ENCODE measurements at places on chromosomes 5 and 9. TPM values are rescaled to one million over a fixed set of nuclear protein-coding genes. Genes with fewer than 3 reads are reported as not detected.
A peak's percentile ranks its signal among the peaks of the same experiment; 100 is the strongest.

Gene KDM4C
- total RNA-seq = 31.1 TPM

GRCh38 chr9:69218166-69218565 is 44.1 kb downstream of the TJP2 start:
- H3K27me3 ChIP-seq = no peaks in the 10 kb centered on the region
- no peak overlapping the region for H3K27ac ChIP-seq
- DNase-seq = no peak

Gene PTGS1
- total RNA-seq = not detected

- H3K4me1 ChIP-seq = peaks cover 52% of the 10 kb centered on the region
- H3K27me3 ChIP-seq = no peaks in the 10 kb centered on the region
- peak overlapping the region; percentile 86 for H3K27ac ChIP-seq
- no peak for DNase-seq
Observed at GRCh38 chr5:142845954-142846398, 75.8 kb downstream of the ARHGAP26 start.

GRCh38 chr9:6827439-6828145 is 69.8 kb downstream of the KDM4C start:
- H3K4me3 ChIP-seq = no peak overlapping the region
- peak; percentile 56 for DNase-seq
- no peaks in the 10 kb centered on the region for H3K27me3 ChIP-seq
- H3K27ac ChIP-seq = peak overlapping the region; percentile 39
- peaks cover 13% of the 10 kb centered on the region for H3K4me1 ChIP-seq

- no peak for DNase-seq
- peak overlapping the region; percentile 59 for H3K27ac ChIP-seq
Observed at GRCh38 chr5:7904170-7904569, 35.2 kb downstream of the MTRR start.

Gene KYAT1
- total RNA-seq = 18.6 TPM

- no peaks in the 10 kb centered on the region for H3K36me3 ChIP-seq
- no peak for DNase-seq
- H3K27ac ChIP-seq = no peak overlapping the region
- no peak overlapping the region for H3K4me3 ChIP-seq
- no peaks in the 10 kb centered on the region for H3K27me3 ChIP-seq
Observed at GRCh38 chr5:142292249-142292648, 32.6 kb downstream of the SPRY4 start.

Gene RIOK2
- total RNA-seq = 33.1 TPM

DNA sequence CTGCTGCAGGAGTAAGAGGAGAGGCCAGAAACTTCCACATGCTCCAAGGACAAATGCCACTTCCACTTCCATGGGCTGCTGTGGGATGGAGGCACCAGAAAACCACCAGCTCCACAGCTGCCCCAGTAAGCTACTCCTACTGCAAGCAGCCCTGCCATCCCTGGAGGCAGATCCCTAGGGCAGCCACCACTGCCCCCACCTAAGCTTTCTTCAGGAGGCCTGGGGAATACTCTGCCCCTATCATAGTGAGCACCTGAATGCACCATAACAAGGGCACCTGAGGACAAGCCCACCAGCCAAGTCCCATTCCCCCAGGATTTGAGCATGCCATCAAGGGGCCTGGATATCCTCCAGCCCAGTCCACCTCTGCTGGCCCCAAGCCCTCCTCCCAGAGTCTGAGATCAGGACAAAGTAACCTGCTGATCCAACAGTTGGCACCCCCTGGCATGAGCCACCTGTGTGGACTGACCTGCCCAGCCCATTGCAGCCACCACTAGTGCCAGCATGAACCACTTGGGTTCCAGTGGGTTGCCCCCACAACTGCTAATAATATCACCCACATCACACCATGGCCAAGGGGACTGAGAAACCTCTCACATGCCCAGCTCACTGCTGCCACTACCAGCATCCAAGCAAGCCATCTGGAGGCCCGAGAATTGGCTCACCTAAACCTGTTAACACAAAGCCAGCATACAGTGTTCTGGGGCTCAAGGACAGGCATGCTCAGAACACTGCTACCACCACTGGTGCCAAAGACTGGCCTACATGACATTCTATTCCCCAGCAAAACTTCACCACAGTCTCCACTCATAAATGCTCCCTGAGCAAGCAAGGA is 480.1 kb downstream of the CDH12 start:
- H3K4me3 ChIP-seq = no peak overlapping the region
- no peaks in the 10 kb centered on the region for H3K4me1 ChIP-seq
- H3K27me3 ChIP-seq = no peaks in the 10 kb centered on the region
- H3K36me3 ChIP-seq = no peaks in the 10 kb centered on the region
- DNase-seq = no peak

DNA sequence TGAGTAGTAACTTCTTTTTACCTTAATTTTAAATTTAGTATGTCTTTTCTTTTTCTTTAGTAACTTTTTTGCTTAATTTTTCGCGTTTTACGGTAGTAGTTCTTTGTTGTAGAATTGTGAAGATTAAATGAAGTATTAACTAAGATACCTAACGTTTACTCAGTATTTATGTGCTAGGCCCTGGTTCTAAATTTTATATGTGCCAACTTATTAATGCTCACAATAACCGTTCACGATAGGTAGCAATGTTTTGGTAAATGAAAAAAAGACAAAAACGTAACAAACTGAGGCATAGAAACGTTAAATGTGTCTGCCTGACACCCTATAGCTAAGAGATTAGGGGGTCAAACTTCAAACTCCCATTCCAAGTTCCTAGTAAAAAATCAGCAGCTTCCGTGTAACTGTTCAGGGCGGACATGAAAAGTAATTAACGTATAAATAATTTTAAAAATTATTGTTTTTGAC is 1.2 kb downstream of the MRPS30 start:
- peak overlapping the region; percentile 98 for H3K4me3 ChIP-seq
- H3K27ac ChIP-seq = peak overlapping the region; percentile 98
- peaks cover 4% of the 10 kb centered on the region for H3K27me3 ChIP-seq
- peaks cover 33% of the 10 kb centered on the region for H3K4me1 ChIP-seq
- no peak for DNase-seq
- H3K36me3 ChIP-seq = peaks cover 42% of the 10 kb centered on the region

DNA sequence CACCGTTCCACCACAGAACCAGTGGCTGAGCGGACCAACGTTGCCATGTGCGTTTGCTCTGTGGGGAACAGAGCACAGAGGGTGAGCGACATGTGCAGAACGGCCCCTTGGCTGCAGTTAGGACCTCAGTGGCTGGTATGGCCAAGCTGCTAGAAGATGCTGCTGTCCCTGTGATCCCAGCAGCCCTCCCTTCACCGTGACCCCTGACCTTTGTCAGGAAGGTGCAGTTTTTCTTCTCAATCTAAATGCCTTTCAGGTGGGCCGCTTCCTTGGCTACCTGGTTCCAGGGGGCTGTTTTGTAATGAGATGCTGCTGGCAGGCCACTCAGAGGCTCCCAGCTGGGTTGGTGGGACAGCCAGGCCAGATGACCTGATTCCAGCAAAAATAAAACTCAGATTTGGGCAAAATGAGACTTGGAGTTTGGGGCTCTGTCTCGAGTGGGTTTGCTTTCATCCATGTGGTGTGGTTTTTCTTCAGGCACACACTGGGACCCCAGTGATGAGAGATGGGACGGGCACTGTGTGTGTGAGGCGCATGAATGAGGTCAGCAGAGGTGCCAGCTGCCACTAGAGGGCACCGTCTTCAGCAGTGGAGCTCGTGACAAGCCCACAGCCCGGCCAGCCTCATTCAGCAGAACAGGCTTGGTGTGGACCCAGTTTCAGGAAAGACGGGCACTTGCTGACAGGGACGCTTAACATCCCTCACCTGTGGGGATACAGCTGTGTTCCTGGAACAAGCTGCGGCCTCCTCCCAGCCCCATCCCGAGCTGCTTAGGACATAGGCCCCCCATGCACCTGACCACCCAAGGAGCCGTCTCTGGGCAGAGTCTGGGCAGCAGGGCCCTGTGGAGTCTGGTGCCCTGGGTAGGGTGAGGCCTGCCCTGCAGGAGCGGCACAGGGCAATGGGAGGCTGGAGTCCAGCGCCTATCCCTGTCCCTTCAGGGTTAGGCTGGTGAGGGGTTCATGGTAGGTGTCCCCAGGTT is 4.1 kb downstream of the MRPS2 start:
- H3K27me3 ChIP-seq = peaks cover under 1% of the 10 kb centered on the region
- no peak overlapping the region for H3K27ac ChIP-seq
- no peak overlapping the region for H3K4me3 ChIP-seq
- peak; percentile 73 for DNase-seq
- peaks cover 37% of the 10 kb centered on the region for H3K36me3 ChIP-seq

DNA sequence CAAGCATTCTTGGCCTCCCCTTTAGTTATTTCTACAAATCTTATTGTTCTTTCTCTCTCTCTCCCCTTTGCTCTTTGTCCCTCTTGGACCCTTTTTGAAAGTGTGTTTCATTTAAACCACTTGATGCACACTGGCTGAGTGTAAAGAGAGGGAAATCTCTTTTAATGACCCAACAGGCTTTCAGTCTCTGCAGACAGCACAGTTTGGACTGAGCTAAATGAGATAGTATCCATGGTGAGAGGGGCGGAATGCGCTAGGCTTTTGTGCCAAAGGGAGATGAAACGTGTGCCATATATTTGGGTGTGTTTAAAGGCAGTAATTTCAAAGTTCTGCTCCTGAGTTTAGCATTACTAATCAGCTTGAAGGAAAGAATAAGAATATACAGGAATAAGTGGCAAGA is 184.9 kb downstream of the PCSK1 start:
- DNase-seq = no peak
- H3K4me3 ChIP-seq = no peak overlapping the region

DNA sequence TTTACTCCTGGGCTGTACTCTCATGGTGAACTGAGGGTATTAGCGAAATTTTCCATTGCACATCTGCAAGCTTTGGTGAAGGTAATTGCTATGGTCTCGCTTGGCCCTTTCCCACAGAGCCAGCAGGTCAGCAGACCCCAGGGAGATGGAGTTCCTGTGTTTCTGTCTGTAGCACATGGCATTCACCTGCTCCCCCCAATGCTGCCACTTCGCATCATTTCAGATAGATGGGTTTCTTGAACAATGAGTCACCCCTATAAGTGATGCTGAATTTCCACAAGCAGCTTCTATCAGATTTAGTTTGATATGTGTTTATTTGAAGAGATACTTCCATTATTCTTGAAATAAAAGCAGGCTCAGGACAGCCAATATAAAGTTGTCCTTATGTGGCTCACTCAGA is 117.8 kb downstream of the ERCC6L2 start:
- H3K27ac ChIP-seq = peak overlapping the region; percentile 79
- H3K4me1 ChIP-seq = peaks cover 31% of the 10 kb centered on the region

- no peaks in the 10 kb centered on the region for H3K4me1 ChIP-seq
- H3K27me3 ChIP-seq = no peaks in the 10 kb centered on the region
- H3K4me3 ChIP-seq = no peak overlapping the region
- no peaks in the 10 kb centered on the region for H3K36me3 ChIP-seq
Observed at GRCh38 chr9:80707120-80707519, 982.2 kb downstream of the TLE1 start.

- H3K27me3 ChIP-seq = no peaks in the 10 kb centered on the region
- H3K27ac ChIP-seq = no peak overlapping the region
- H3K36me3 ChIP-seq = no peaks in the 10 kb centered on the region
- no peak for DNase-seq
Observed at GRCh38 chr5:146644831-146645230, 128.8 kb upstream of the GPR151 start.

Gene C7
- total RNA-seq = not detected

Gene ZNF658
- total RNA-seq = 2.1 TPM

DNA sequence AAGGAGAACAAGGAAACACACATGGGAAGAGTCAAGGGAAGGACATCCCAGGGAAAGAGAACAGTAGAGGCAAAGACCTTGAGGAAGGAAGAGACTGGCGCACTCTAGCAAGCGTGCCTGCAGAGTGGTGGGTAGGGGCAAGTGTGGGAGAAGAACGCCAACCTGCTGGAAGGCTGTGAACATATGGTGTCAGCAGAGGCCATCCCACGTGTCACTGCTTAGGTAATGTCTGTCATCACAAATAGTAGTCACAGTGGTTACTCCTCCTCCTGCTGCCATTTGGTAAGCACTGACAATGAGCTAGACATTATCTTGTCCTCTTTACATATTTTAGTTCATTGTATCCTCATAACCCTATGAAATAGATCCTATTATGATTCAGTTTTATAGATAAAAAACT is 206.4 kb upstream of the TRIM32 start:
- H3K27ac ChIP-seq = no peak overlapping the region
- no peak overlapping the region for H3K4me3 ChIP-seq
- no peaks in the 10 kb centered on the region for H3K4me1 ChIP-seq

Gene SEMA6A
- not detected for total RNA-seq

GRCh38 chr9:137148661-137149060 is 9.7 kb downstream of the GRIN1 start:
- H3K27ac ChIP-seq = no peak overlapping the region
- H3K4me3 ChIP-seq = no peak overlapping the region
- H3K27me3 ChIP-seq = peaks cover 7% of the 10 kb centered on the region
- H3K4me1 ChIP-seq = peaks cover 6% of the 10 kb centered on the region

DNA sequence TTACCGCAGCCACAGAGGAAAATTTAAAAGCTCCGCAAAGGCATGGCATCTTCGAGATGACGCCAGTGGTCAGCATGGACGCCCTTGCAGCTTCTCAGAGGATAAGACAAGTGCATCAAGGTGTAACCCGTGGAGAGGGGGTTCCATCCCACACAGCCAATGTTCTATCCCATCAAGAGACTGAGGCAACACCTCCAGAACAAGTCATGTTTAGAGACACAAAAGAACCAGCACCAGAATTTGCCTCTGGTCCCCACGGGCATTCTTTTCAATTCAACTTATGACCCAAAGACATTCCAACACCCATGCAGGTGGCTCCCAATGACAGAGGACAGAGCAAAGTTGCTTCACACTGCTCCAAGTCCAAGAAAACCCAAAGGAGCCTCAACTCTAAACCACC is 20.7 kb downstream of the ROR2 start:
- no peak for DNase-seq
- no peak overlapping the region for H3K4me3 ChIP-seq
- peaks cover 1% of the 10 kb centered on the region for H3K36me3 ChIP-seq
- H3K27me3 ChIP-seq = peaks cover 1% of the 10 kb centered on the region

Gene MYMK
- total RNA-seq = not detected

- no peaks in the 10 kb centered on the region for H3K36me3 ChIP-seq
- no peak overlapping the region for H3K4me3 ChIP-seq
- H3K4me1 ChIP-seq = no peaks in the 10 kb centered on the region
- DNase-seq = no peak
- H3K27ac ChIP-seq = no peak overlapping the region
Observed at GRCh38 chr9:91580136-91580535, 156.5 kb upstream of the NFIL3 start.

Gene GABRA1
- total RNA-seq = not detected

DNA sequence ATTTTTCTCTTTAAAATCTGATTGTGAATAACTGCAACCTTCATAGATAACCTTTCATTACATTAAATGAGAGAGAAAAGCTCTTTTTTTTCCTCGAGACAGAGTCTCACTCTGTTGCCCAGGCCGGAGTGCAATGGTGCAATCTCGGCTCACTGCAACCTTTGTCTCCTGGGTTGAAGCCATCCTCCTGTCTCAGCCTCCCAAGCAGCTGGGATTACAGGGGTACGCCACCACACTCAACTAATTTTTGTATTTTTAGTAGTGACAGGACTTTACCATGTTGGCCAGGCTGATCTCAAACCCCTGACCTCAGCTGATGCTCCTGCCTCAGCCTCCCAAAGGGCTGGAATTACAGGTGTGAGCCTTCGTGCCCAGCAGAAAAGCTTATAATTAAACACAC is 69.9 kb upstream of the ERBIN start:
- no peak for DNase-seq
- H3K27ac ChIP-seq = no peak overlapping the region
- H3K27me3 ChIP-seq = no peaks in the 10 kb centered on the region
- no peaks in the 10 kb centered on the region for H3K4me1 ChIP-seq

Gene FOXI1
- total RNA-seq = not detected

Gene OR1Q1
- total RNA-seq = not detected

Gene SPINK4
- not detected for total RNA-seq

Gene LHFPL2
- total RNA-seq = 0.20 TPM

Gene ZNF300
- total RNA-seq = 1.1 TPM

Gene C9orf50
- not detected for total RNA-seq

Gene DEPDC1B
- 30.2 TPM for total RNA-seq

Gene MSX2
- not detected for total RNA-seq
